ENCODE measurements at places on chromosomes 1 and 21.

GRCh38 chr1:93623436-93623835 lies 58.2 kb downstream of the BCAR3 start:
- DNase-seq = no peak

DNA sequence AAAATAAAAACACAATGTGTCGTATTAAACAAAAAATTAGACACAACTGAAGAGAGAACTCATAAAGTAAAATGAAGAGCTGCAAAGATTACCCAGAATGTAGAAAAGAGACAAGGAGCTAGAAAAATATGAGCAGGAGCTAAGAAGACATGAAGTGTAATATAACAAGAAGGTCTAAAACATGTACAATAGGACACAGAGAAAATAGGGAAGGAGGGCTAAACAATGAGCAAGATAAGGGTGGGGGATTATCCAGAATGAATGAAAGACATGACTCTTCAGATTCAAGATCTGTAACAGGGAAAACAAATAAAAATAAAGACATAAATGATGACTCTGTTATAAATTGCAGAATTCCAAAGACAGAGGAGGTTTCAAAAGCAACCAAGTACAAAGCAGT lies 38.3 kb downstream of the PRDM15 start:
- DNase-seq = no peak

- no peak for DNase-seq
These were observed 36.6 kb upstream of the PADI1 start for GRCh38 chr1:17168091-17168876.

- no peak for DNase-seq
These were observed 41.2 kb downstream of the BACE2 start for GRCh38 chr21:41209016-41209619.

- no peak for DNase-seq
These were observed 25.0 kb upstream of the TRIM33 start for GRCh38 chr1:114536043-114536442.

DNA sequence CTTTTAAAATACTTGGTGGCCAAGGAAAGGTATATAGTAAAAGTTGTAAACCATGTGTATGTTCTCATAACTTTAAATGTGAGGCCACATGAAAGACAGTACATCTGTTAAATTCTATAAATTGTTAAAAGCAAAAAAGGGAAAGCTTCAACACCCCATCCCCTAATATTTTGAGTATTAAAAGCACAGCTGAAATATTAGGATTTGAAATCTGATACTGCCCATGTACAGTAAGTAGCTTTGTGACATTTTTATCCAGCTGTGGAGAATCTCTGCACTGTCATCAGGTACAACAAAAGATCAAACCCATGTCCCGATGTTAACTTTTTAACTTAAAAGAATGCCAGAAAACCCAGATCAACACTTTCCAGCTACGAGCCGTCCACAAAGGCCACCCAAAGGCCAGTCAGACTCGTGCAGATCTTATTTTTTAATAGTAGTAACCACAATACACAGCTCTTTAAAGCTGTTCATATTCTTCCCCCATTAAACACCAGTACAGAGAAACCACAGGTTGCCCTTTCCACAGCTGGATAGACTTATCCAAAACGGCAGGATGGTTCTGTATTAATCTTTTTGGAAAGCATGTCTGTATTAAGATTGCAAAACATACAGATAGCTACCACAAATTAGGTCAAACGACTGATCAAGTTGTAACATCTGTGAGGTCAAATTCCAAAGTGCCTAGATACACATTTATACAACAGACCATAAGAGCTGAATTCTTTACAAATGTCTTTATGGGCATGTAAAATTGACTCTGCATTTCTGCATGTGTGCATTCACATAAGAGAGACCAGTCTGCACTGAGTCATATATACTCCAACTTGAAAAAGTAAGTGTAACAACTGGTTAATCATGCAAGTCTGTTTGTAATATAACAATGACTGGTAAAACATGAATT lies 5.2 kb downstream of the IRF2BP2 start:
- no peak for DNase-seq

Data from B cell (primary cell).